ENCODE measurements at places on chromosomes 11 and 22.

GRCh38 chr11:19276859-19277808 lies 36.4 kb upstream of the E2F8 start:
- no peak for DNase-seq

DNA sequence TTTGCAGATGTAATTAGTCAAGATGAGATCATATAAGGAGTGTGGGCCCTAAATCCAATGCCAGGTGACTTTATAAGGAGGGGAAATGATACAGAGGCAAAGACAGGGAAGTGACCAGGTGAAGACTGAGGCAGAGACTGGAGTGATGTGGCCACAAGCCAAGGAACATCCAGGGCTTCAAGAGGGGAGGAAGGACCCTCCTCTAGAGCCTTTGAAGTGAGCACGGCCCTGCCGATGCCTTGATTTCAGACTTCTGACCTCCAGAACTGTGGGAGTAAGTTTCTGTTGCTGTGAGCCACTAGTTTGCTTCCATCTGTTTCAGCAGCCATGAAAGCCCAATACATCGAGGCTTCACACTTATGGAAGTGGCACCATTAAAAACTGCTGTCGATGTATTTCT lies 78.7 kb downstream of the SHANK2 start:
- DNase-seq: no peak

- DNase-seq: no peak
Measured at GRCh38 chr22:35375031-35375430, 5.9 kb upstream of the HMOX1 start.

DNA sequence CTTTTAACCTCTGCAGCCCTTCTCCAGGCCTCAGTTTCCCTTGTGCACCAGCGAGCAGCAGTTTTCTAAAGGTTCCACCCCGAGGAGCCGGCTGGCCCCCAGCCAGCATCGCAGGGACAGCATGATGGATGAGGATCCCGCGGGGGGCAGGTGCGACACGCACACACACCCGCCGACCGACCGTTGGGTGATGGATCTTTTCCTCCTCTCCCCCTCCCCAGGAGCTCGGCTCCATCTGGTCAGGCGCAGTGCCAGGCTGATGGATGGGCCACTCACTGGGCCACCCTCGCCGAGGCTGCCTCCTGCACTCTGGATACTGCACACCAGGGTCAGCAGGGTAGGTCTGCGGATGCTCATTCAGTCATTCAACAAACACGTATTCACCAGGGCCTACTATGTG lies 12.8 kb upstream of the CABP7 start:
- no peak for DNase-seq

GRCh38 chr11:64516226-64516625 lies 74.8 kb upstream of the SLC22A12 start:
- no peak for DNase-seq

GRCh38 chr11:11420191-11420898 lies 67.3 kb upstream of the CSNK2A3 start:
- no peak for DNase-seq

DNA sequence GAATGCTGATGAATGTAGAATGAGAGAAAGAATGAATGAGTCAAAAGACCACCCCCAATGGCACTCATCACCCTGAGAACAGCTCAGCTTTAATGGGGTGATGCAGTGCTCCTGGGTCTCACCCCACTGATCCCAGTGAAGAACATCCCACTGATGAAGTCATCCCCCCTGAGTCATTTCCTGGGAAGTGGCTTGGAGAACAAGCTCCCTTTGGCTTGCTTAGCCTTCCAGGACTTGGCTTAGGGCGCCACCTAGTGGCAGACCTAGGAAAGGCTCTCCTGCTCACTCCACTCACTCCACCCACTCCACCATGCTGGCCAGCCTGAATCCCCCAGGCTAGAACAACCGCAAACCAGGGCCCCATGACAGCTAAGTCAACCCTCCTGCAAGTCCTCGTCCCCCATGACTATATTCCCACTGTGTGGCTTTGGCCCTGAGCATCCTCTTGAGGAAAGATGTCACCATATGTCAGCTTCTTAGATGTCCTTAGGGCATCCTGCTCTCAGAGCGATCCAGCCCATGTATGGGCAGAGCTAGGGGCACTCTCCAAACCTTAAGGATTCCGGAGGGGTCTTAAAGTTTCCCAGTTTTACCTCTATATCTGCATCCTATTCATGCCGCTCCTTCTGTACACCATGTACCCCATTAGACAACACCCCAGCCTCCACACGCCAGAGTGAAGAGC lies 17.8 kb upstream of the TMPRSS13 start:
- peak; percentile 91 for DNase-seq

Measured in activated T-cell treated with anti-CD3 and anti-CD28 coated beads, Interleukin-2, amount 50 U/mL, for 24 hours (primary cell).